ENCODE measurements at places on chromosomes 3 and 15.

DNA sequence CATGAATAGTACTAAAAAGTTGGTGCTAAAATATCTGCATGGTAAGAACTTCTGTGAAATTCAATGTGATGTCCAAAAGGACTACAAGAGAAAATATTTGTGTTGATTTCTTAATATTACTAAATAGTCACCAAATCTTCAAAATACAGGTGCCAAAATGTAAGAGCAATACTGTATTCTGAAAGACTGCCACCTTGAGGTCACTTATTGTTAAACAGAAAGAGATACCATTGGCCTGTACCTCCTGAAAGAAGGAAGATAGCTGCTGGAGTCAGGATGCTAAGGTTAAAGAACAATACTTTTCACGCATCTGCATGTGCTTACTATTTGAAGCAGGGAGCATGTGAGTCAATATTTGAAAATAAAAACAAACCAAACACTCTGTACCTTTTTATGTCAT, 72.0 kb upstream of the LSAMP start:
- no peak for DNase-seq

DNA sequence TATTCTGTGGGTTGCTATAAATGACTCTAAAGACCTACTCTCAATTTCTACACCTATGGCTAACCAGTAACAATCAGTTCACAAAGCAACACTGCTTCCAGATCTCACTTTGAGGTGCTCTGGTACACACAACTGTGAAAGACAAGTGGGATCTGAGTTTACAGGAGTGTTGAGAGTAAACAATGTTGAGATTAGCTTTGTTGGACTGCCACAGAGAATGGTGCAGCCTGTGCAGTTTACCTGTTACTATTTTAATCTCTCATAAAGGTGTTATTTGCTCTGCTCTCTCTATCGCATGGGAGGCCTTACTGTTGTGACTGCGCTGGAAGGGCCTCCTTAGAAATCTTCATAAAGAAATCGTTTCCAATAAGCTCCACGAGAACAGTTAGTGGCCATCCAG, 112.0 kb downstream of the SOX2 start:
- no peak for DNase-seq

DNA sequence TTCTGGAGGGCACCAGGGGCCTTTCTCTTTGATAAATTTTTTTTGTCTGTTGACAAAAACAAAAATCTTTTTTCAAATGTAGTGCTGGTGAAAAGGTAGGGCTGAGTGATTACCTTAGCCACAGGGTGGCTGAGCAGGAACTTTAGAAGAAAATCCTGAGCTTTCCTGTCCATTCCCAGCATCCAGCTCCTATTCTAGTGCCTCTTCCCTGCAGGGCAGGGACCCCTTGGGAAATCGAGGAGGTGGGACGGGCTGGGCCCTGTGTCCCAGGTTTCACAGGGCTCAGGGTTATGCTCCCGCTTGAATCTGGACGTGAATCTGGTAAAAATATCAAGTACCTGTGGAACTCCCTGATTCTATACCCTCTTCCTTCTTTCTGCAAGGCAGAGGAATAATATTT, 31.7 kb downstream of the EDEM1 start:
- no peak for DNase-seq

- no peak for DNase-seq
These were observed 55.8 kb upstream of the FAM98B start for GRCh38 chr15:38398134-38398533.

DNA sequence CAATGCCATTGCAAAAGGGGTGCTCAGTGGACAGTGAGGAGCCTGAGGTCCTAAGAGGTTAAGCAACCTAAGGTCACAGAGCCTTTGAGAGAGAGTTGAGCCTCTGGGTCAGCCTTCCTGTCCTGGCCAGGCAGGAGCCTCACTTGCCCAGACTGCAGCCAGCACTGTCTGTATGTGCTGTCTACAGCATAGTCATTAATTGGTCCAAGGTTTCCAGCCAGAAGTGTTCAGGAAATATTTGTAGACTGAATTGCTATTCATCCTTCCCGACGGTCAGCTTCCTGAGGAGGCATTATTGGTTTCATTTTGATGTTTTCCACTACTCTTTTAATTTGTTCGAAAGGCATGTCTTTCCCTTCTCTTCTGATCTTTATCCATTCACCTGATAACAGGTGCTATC, 8.1 kb downstream of the SEC13 start:
- DNase-seq = no peak

DNA sequence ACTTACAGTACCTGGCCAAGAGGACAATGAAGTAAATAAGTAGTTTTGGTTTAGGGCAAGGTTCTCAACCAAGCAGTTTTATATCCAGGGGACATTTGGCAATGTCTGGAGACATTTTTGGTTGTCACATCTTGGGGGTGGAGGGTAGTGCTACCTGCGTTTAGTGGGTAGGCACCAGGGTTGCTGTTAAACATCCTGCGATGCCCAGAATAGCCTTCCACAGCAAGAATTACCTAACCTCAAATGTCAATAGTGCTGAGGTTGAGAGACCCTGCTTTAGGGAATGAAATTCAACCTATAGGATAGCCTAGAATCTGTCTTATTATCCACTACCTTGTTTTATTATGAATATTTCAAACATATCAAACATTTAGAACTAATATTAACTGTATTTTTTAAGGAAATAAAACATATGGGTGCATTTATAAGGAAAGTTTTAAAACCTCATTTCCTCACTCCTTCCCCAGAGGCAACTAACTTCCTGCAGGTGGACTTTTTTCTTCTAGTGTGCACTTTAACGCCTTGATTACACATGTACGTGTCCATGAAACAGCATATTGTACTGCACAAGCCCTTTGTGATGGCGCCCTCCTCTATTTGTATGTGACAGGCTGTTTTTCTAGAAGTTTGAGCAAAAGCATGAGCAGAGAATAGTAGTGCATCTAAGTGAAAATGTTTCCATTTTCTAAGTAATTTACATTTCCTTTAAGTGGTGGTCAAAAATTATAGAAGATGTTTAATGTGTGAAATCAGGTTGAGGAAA, 57.1 kb downstream of the TRAK1 start:
- no peak for DNase-seq

Data from eye (tissue), 1 donor.